ENCODE measurements at places on chromosomes 16 and 17.

GRCh38 chr17:83150369-83151055 lies 71.1 kb downstream of the METRNL start:
- DNase-seq: peak; percentile 1

DNA sequence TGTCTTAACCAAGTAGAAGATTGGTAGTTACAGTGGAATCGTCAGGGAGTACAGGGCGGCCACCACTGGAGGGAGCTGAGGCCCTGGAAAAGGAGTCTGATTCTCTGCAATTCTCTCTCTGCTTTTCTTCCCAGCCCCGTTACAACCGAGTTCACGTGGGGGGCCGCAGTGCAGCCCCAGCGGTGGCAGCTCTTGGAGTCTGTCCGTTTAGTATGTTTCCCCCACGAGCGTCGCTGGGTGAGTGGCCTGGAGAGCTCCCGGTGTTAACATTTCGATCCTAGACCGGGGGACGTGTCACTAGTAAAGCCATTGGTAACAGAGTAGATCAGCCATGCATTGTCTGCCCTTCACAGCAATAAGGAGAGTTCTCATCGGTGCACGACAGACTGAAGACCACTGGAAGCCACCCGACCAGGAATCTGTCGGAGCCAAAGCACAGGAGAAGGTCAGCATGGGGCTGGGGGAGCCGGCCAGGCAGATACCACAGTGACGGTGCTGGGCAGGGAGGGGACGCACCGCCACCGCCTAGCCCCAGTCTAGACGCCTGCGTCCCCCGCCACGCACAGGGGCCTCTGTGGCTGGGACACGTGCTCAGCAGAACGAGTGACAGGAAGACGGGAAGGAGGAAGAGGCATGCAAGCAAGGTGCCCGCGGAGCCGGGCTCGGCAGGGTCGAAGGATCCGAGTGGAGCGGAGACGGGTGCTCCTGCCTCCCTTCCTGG lies 15.7 kb downstream of the SLC16A3 start:
- peak; percentile 69 for DNase-seq

- no peak for DNase-seq
These were observed 220.1 kb downstream of the CCDC182 start for GRCh38 chr17:57524839-57525568.

DNA sequence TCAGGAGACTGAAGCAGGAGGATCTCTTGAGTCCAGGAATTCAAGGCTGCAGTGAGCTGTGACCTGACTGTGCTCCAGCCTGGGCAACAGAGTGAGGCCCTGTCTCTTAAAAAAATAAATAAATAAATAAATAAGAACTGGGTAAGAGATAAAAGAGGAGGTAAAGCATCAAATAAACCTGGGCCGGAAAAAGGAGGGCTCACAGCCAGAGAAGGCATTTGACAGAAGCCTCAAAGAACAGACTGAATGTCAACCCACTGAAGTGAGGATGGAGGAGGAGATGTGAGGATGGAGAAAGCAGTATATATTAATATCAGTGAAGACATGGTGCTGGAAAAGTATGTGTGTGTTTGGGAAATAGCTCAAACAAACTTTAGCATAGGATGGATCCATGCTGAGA lies 6.1 kb downstream of the NOG start:
- no peak for DNase-seq

- DNase-seq: no peak
These were observed 2.9 kb upstream of the KATNB1 start for GRCh38 chr16:57732714-57733113.

DNA sequence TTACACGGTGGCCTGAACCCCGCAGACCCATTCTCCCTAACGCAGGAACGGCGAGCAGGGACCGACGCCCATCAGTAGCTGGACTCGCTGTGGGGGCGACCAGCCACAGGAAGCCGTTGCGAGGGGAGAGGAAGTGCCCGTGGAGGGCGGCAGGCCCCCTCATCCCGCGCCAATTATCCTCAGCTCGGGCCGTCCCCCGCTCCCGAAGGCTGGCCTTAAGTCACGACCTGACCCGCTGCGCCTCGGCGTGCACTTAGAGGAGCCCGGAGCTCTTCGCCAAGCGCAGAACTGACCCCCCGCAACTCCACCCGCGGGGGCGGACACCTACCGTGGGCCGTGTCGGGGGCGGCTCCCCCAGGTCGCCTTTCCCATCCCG lies 401 bp downstream of the ARL16 start:
- no peak for DNase-seq

GRCh38 chr16:10871157-10871991 lies 5.6 kb upstream of the CIITA start:
- peak; percentile 52 for DNase-seq

DNA sequence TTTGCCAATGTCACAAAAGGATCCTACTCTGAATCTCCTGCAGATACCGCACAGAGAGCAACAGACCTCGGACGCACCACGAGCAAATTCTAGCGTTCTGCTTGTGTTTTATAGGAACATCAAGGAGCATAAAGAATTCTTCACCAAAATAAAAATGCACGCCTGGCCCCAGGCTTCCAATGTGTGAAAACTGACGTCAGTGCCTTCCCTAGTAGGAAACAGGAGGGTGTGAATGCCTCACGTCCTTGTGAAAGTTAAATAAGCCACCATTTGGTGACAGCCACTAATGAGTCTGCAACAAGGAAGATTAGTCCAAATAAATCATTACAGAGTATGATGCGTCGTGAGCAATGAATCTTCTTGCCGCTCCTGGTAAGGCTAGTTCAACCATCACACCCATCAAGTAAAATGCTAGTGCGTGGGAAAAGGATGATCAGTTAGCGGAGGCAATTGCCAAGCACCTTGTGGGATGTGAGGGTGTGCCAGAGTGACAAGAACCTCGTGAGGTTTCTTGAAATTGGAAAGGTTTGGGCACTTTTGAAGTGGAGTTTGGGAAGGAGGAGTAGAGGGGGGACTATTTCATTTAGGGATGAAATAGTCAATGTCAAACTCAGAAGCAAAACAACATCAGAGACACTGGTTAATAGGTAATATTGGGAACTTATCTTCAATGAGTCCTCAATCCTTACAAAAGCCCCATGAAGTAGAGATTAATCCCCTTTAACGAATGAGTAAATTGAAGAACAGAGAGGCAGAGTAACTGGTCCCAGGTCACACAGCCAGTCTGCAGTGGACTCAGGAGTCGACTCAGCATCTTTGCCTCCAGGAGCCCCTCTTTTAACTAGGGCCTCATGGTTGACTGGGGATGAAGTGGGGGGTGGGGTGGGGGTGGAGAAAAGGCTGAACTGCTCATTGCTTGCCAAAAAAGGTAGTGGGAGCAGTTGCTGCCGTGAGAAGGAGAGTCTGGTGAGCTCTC lies 238.8 kb downstream of the SLC39A11 start:
- no peak for DNase-seq

DNA sequence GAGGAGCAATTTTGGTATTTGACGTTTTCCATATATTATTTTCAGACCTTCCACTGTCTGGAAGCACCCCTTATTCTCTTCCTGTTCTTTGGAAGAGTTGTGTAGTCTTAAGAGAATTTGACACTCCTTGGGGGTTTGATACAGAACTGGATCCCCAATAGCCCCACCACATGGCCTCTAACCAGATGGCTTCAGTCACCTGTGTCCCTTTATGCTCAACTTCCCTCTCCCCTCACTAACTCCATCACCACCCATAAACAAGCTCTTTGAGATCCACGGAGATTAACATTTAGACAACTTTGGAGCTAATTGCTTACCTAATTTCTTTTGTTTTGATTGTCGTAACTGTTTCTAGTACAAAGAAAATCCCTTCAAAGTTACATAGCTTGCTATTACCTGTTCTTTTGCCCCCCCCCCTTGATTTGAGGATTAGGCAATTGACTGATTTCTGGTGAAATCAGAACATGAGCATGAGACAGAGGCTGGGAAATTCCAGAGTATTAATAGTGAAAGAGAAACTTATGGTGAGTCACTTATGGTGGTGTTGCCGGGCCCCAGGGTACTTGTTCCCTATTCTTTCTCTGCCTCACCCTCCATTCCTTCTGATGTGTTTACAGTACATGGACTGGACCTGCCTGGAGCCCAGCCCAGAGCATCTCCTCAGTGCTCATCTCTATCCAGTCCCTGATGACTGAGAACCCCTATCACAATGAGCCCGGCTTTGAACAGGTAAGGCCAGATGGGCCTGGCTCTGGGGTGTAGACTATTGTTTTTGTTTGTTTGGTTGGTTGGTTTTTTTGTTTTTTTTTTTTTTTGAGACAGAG lies 7.5 kb downstream of the UBE2Z start:
- DNase-seq: no peak

Measured in Ammon's horn (tissue), 1 donor.